Activated CD4-positive, alpha-beta T cell treated with anti-CD3 and anti-CD28 coated beads, Interleukin-2, amount 50 U/mL, for 1 hour (primary cell): ENCODE measurements at places on chromosomes 3 and 15.

GRCh38 chr3:117171124-117171523 is 461.5 kb downstream of the TUSC7 start:
- DNase-seq: no peak

DNA sequence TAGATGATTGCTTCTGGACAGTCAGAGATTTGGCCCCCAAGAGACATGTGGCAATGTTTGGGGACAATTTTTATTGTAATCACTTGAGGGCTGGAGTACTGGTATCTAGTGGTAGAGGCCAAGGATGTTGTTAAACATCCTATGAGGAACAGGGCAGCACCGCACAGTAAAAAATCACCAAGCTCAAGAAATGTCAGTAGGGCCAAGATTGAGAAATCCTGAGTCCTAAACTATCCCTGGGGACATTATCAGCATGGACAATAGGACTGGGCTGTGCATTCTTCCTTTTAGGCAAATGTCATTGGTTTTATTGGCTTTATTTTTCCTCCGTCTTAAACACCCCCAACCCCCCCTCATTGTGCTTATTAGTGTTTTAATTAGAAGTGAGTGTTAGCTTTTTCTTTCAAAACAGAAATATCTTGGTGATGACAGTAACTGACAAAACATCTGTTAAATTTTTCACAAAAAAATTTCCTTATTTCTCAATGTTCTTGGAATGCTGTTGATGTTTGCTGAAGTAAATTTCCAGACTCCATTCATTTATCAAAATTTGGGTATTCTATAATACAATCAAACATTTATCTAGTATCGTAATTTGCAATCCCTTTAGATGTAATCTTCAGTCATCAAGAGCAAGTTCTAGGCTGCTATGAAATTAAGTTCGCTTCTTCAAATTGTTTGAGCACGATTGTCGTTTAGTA is 944.4 kb downstream of the VGLL3 start:
- no peak for DNase-seq

DNA sequence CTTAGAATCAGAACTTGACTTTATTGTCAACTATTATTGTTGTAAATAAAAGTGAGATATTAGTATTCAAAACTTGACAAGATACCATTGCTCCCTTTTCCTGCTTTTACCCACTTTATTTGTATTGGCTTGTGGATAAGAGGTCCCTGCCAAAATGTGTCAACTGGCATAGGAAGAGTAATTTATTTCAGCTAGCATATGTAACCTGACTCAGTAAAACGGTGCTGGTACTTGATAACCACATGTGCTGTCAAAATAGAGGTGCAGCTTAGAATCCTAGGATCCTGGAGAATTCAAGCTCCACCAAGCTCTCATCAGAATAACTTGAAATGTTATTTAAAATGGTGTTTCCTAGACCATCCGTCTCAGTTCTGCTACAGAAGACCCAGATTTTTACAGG is 90.2 kb upstream of the TGFBR2 start:
- DNase-seq: no peak

GRCh38 chr3:55012091-55012490 is 84.2 kb upstream of the LRTM1 start:
- DNase-seq: no peak

- DNase-seq: no peak
Observed at GRCh38 chr15:68594533-68595259, 15.9 kb downstream of the CORO2B start.

GRCh38 chr3:181859518-181859917 is 147.8 kb downstream of the SOX2 start:
- DNase-seq: no peak

- DNase-seq: no peak
Observed at GRCh38 chr3:123571264-123571972, 13.4 kb downstream of the HACD2 start.

- no peak for DNase-seq
Observed at GRCh38 chr15:68371160-68371559, 60.8 kb downstream of the ITGA11 start.

GRCh38 chr15:99399618-99400017 is 148.3 kb downstream of the LRRC28 start:
- no peak for DNase-seq

GRCh38 chr15:93771196-93772030 is 459.9 kb upstream of the MCTP2 start:
- no peak for DNase-seq

- no peak for DNase-seq
Observed at GRCh38 chr3:136232413-136232812, 17.7 kb upstream of the PCCB start.

- no peak for DNase-seq
Observed at GRCh38 chr15:47326410-47327333, 390.6 kb upstream of the SEMA6D start.

GRCh38 chr3:120040813-120041377 is 53.4 kb downstream of the GSK3B start:
- no peak for DNase-seq

GRCh38 chr3:149955449-149955848 is 15.2 kb downstream of the PFN2 start:
- no peak for DNase-seq

GRCh38 chr3:152969557-152970300 is 134.8 kb downstream of the P2RY1 start:
- no peak for DNase-seq

- no peak for DNase-seq
Observed at GRCh38 chr3:133426721-133427120, 26.9 kb downstream of the BFSP2 start.

DNA sequence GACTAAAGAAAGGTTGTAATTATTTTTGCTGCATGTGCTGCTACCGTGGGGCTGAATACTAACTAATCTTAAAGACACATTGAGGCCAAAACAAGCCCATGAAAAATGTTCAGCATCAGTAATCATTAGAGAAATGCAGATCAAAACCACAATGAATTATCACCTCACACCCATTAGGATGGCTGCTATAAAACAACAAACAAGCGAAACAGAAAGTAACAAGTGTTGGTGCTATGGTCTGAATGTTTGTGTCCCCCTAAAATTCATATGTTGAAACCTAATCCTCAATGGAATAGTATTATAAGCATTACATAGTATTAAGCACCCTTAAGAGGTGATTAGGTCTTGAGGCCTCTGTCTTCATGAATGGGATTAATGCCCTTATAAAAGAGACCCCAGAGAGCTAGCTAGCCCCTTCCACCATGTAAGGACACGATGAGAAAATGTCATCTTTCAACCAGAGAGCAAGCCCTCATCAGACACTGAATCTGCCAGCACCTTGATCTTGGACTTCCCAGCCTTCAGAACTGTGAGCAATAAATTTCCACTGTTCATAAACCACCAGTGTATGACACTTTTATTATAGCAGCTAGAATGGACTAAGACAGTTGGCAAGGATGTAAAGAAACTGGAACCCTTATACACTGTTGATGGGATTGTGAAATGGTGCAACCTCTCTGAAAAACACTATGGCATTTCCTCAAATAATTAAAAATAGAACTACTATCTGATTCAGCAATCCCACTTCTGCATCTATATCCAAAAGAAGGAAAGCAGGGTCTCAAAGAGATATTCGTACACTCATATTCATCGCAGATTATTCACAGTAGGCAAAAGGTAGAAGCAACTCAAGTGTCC is 76.1 kb downstream of the REC114 start:
- DNase-seq: no peak

- DNase-seq: no peak
Observed at GRCh38 chr3:126548556-126549466, 9.9 kb downstream of the C3orf22 start.

DNA sequence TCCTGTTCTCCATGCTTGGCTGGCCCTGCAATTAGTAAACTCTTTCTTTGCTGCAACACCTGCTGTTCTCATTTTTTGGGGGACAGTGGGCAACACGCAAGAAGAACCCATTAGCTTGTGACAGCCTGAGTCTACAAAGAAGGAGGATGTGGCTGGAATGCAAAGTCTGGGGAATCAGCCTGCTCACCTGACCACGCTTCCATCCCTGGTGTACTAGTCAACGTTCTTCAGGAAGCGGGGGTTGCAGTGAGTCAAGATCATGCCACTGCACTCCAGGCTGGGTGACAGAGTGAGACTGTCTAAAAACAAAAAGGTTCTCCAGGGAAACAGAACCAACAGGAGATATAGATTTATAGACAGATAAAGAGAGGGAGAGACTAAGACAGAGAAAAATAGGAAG is 27.7 kb upstream of the KBTBD12 start:
- DNase-seq: no peak

- DNase-seq: no peak
Observed at GRCh38 chr3:29346828-29347227, 66.0 kb downstream of the RBMS3 start.

- no peak for DNase-seq
Observed at GRCh38 chr3:153084431-153084830, 77.6 kb upstream of the RAP2B start.

DNA sequence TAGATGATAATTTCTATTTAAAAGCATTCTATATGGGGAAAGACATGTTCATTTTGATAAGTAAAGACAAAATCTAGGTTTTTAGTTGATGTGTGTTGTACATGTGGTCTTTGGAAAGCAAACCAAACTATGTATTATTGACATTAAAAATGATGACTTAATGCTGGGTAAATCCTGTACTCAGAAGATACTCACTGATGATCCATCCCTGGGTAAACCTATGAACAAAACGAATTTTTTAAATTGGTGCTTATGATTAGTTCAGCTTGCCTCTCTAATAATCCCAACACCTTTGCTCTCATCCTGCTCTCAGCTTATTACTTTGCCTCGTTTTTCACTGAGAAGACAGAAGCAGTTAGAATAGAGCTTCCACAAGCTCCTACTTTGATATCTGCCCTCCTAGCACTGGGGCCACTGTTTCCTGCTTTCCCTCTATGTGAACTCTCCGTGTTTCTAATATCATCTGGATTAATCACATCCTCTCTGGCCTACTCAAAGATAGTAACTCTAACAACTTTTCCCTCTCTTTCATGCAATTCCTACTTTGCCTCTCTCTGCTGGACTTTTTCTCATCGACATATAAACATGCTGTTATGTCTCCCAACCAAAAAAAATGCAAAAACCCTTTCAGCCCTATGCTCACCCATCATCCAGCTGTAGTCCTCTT is 29.3 kb downstream of the RARRES1 start:
- no peak for DNase-seq

- DNase-seq: no peak
Observed at GRCh38 chr3:183845608-183846288, 20.4 kb upstream of the MAP6D1 start.

- no peak for DNase-seq
Observed at GRCh38 chr3:18249126-18249525, 176.0 kb downstream of the SATB1 start.

GRCh38 chr3:185527364-185527763 is 25.0 kb downstream of the LIPH start:
- DNase-seq: no peak

- no peak for DNase-seq
Observed at GRCh38 chr3:55796533-55796932, 309.4 kb upstream of the WNT5A start.

DNA sequence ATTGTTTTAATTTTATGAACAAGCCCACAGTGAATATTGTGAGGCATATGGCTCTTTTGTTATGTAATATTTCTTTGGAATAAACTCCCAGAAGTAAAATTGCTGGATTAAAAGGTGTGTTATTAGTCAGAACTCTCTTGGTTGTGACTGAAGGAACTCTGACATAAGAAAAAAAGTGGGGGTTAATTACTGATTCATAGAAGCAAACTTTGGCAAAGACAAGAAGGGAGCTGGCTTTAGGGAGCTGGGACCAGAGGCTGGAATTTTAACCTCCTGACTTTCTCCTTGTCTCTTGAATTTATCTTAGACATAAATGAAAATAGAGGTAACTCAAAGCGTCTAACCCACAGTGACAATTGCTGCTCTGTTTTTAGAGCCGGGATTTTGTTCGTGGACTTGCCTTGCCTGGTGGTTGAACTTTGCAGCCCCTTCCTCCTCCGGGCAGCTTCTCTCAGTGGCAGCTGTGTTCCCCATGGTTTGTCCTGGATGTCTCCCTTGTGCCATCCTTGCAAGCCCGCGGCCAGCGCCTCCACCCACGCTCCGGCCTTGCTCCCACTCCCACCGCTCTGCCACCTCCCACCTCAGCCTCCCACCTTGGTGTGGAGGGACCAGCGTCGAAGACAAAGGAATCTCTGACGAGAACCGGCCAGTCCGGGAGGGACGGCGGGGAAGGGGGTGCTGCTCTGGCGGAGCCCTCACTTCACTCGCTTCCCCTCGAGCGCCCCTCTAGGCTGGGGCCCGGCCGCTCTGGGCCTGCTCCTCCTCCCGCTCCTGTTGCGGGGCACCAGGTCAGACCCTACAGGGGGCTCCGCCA is 28.0 kb downstream of the ARHGAP31 start:
- peak; percentile 14 for DNase-seq

GRCh38 chr15:51780636-51781035 is 29.2 kb downstream of the TMOD2 start:
- DNase-seq: no peak

- no peak for DNase-seq
Observed at GRCh38 chr3:52121464-52121805, 32.8 kb downstream of the POC1A start.

GRCh38 chr3:24985668-24986067 is 442.4 kb upstream of the RARB start:
- no peak for DNase-seq

- no peak for DNase-seq
Observed at GRCh38 chr3:74329096-74329495, 285.4 kb downstream of the CNTN3 start.

GRCh38 chr3:57382933-57383332 is 90.4 kb upstream of the ASB14 start:
- DNase-seq: no peak

- peak; percentile 5 for DNase-seq
Observed at GRCh38 chr3:25441234-25441856, 13.3 kb downstream of the RARB start.

DNA sequence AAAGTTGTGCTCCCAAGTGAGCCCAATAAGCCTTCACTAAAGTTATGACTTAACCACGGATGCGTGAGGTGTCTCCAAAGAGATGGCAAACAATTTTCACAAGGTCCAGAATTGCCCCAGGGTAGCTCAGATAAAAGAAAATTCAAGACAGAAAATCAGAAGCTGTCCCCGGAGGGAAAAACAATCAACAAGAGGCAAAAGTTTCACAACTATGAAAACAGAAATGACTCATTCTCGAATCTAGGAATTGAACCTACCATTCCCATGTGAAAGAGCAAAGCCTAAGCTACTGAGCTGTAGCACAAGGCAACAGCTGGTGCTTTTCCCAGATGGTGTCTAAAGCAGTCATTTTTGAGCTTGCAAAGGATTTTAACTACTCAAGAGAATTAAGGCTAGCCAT is 33.5 kb upstream of the MKRN3 start:
- no peak for DNase-seq

DNA sequence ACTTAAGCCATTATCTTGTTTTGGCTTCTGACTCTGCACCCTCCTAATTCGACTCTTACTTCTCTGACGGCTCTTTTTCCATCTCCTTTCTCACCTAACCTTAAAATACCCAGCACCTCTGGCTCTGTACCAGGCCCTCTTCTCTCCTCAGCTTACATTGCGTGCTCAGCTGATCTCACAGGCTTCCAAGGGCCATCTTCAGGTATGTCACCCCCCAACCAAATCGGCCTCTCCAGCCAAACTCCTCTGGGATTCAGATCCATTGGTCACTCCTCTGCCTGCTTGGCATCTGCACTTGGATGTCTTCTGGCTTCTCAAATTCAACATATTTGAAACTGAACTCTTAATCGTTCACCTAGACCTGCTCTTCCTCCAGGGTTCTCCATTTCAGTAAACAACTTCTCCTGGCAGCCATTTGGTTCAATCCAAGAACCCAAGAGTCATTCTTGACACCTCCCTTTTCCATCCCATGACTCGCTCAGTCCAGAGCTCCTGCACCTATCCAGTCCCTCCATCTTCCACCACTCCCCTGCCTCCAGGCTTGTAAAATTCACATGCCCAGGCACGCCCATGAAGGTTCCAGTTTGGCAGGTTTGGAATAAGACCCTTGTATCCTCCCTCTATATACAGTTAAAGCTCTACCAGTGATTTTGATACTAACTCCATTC is 35.2 kb upstream of the SLC41A3 start:
- no peak for DNase-seq
